D721Med (cell line): ENCODE measurements at places on chromosomes 6 and 20.

DNA sequence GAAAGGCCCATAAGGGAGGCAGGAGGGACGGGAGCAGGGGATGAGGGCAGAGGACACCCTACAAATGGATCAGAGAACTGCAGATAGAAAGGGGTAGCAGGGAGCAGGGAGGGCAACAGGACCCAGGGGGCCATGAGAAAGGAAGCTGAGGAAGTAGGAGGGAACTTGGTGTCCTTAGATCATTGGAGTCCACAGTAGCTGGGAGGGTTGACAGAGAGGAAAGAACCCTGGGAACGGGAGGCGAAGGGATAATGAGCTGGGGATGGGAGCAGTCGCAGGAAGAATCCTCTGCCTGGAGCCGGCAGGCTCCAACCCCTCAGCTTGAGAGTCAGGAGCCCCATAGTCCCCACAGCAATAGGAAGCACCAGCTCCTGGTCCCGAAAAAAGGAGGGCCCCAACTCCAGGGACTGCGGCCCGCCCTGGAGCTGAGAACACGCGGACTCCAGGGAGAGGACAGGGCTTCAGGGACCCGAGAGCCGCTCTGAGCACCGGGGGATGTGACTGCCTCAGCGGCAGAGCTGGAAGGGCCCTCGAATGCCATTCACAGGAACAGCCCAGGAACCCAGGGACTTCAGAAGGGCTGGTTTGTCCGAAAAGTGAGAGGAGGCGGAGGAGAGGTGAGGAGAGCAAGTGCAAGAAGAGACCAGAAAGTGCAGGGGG lies 32.7 kb downstream of the HLA-A start:
- DNase-seq = no peak

DNA sequence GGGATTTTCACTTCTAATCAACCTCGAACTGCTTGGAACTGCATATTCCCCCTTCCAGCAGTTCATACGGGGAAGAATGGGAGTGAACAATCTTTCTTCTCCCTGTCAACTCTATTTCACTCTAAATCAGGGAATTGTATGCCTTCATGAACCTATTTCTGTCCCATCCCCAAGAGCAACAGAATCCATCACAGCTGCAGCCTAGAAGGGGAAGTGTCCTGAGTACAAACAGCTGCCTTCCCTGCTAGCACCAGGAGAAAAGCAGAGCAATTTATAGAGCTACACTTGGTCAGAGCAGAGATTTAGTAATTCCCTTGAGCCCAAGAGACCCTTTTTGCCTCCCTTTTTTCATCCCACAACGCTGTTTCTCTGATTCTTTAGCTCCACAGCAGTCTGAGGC lies 208.4 kb downstream of the ADGRG6 start:
- DNase-seq = no peak

DNA sequence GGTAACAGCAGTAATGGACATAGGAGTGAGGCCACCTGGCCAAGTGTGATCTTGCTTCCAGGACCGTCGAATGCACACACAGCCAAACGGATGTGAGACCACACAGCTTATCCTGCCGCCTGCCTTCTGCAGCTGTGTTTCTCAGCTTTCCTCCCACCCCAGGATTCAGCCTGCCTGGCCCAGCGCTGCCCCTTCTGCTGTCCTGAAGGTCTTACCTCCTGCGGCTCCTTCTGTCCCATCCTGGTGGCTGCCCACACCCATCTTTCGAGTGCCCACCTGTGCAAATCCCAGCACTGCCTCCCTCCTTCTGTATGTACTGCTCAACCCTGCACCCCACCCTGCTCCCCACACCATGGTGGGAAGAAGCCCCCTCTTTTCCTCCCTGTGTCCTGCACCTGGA lies 49.4 kb upstream of the DACT2 start:
- no peak for DNase-seq

- DNase-seq = no peak
Observed at GRCh38 chr20:39849171-39849570, 839.9 kb downstream of the MAFB start.
